Neural progenitor cell (in vitro differentiated cells): ENCODE measurements at places on chromosomes 7 and 10. TPM values are rescaled to one million over a fixed set of nuclear protein-coding genes. Genes with fewer than 3 reads are reported as not detected.

- no peak for DNase-seq
These were observed 209.7 kb upstream of the AUTS2 start for GRCh38 chr7:69388452-69389137.

DNA sequence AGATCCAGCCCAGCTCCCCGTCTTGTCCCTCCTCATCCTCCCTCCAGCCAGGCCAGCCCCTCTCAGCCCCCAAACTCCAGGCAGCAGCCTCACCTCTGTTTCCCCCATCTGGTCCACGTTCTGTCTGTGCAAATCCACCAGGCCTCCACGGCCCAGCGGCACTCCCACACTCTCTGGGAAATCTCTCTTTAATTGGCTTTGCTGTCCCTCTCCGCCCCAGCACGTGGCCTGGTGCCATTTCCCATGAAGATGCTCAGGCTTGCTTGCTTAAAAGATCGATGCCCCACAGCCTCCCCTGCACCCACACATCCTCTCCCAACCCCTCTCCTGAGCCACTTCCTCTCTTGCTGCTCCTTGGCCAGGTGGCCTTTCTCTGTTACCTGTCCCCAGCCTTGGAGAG, 39.3 kb downstream of the PRF1 start:
- DNase-seq: no peak

DNA sequence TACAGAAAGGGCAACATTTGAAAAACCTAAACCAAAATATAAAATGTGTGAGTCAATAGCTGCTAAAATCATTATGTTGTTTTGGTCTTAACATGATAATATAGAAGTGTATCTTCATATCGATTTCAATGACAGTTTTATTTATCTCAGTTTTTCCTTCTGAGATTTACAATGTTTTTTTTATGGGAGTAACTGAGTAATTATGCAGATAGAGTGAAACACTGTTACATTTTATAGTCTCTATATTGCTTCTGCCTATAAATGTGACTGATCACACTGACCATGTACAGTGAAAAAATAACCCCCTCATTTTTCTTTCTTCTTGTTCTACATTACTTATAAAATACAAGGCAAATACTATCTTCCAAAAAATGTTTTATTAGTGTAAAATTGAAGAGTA, 81.6 kb downstream of the ETV1 start:
- DNase-seq: no peak

The NUDT13 gene
- total RNA-seq: 2.4 and 3.0 TPM in 2 replicates

The TSPAN13 gene
- total RNA-seq: 25.6 and 41.2 TPM in 2 replicates

- DNase-seq: no peak
These were observed 36.9 kb upstream of the GSDME start for GRCh38 chr7:24793982-24794648.

- peak; percentile 23 for DNase-seq
These were observed 140.0 kb downstream of the MBL2 start for GRCh38 chr10:52632591-52632990.

DNA sequence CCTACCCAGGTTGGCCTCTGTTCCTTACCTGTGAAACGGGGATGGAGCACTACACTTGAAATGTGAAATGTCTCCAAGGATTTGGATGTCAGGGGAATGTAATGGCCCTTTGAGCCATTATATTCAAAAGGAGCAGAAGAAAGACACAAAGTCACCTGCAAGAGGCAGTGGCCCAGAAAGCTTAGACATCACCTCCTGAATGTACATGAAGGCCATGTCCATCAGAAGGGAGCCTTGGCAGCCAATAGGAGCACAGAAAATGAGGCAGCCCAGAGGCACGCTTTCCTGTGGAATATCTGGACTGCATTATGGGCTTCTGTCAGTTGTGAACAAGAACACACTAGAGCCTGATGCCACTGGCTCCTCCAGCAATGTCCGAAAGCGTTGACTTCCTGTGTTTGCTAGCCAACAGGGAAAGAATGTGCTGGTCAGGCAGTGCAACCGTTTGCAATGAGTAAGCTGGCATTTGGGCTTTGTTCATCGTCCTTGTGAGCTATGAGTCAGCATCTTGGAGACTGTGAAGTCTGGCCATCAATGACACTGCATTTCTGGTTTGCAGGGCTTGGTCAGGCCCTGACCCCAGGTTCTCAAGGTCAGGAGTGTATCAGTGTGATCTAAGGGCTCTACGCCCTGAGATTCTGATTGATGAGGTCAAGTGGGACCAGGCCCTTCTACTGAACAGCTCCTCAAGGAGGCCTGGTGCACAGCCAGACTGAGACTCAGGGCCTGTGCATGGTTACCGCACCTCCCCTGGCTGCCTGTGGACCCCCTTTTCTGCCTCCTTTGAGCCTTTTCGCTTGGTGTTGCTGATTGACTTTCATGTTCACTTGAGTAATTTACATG, 222.4 kb downstream of the RPS24 start:
- DNase-seq: no peak

DNA sequence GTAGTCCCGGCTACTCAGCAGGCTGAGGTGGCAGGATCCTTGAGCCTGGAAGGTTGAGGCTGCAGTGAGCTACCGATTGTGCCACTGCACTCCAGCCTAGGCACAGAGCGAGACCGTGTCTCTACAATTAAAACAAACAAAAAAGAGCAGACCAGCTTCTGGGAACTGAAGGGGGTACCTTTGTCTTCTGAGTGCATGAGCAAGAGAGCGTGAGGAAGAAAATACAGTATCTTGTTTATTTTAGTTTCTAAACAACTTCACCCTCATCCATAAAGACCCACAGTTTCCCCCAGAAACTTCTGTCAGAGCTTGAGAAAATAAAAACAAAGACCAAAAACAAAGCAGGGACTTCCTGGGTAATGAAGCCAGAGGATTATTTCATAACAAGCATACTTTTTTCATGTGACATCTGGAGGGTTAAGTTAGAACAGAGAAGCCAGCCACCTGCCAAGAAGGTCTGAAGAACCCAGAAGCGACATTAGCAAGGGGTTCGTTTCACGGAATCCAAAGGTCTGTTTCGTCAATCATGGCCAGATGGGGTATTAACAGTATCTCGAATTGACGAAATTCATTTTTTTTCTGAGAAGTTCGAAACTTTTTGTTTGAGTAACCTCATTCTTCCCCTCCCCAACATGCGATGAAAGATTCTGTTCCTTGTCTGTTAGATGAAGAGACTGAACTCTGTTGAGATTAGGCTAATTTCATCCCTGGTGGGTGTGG, 10.2 kb upstream of the IL2RA start:
- DNase-seq: no peak
